ENCODE measurements at places on chromosomes 5 and 9.
A peak's percentile ranks its signal among the peaks of the same experiment; 100 is the strongest.

- no peak for DNase-seq
Measured at GRCh38 chr9:101536938-101537337, 3.3 kb downstream of the RNF20 start.

DNA sequence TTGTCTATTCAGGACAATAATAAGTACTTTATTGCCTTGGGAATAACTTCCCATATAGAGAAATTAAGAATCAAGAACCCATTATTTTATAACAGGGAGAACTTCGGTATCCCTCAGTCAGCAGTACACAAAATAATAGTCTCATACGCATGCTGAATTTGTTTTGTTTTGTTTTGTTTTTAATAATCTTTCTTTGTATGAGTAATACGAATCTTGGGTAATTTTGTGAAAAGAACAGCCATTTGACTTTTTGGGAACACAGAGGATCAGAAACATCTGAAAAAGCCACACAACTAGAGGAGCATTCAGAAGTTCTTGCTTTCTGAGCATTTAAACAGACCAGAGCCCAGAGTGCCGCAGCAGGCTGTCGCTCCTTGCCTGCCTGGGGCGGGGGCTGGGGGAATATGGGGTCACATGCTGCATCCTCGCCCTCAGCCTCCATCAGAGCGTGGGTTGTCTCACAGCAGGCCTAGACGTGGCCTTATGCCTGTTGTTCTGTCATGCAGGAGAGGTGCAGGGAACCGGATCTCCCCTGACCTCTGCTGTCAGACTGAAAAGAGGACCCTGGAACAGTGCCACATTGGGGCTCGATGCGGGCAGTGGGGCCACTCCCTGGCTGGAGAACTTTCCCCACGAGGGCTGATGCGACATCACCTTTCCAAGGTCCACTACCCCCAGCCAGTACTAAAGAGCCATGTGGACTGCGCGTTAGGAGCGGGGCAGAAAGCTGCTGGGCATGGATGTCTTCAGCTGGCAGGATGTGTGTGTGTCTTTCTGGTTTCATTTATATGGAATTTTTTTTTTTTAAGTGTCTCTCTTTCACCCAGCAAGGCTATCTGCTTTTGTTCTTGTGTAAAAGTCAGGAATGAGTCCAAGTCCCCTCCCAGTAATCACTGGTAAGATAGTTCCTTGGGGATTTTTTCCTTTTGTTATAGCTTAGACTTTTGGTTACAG, 133.4 kb upstream of the OTULINL start:
- DNase-seq, result no peak

GRCh38 chr5:83914662-83915418, 194.2 kb upstream of the HAPLN1 start:
- no peak for DNase-seq

- DNase-seq, result no peak
Measured at GRCh38 chr5:146040527-146040926, 64.8 kb downstream of the PLAC8L1 start.

- DNase-seq, result no peak
Measured at GRCh38 chr9:128587453-128587852, 35.1 kb downstream of the SPTAN1 start.

DNA sequence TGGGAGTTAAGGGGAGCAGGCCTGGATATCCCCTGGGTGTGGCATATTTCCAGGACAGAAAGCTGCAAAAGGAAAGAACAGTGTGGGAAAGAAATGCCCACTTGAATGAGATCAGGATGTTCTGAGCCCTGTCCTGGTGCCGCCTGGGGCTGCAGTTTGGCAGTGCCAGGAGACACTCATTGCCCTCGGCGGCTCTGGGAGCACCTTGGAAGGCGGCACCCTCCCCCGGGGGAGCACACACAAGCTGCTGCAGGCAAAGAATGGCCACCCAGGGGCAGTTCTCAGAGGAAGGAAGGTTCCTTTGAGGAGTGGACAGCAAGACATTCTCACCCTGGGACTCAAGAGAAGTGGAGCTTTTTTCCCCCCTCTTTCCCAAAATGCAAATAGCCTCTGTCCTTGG, 305.3 kb downstream of the NTRK2 start:
- DNase-seq, result no peak

GRCh38 chr9:134487066-134487710, 154.4 kb upstream of the COL5A1 start:
- DNase-seq, result no peak

GRCh38 chr5:2674456-2674855, 77.0 kb downstream of the IRX2 start:
- no peak for DNase-seq

DNA sequence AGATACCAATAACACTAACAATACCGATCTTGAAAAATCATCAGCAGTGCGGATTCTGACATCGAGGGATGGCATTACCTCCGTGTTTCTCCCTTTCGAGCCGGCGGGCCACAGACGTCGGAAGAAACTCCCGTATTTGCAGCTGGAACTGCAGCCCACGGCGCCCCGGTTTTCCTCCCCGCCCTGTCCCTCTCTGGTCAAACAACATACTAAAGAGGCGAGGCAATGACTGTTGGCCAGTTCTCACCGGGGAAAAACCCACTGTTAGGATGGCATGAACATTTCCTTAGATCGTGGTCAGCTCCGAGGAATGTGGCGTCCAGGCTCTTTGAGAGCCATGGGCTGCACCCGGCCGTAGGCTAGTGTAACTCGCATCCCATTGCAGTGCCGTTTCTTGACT, 32.8 kb downstream of the OLFM1 start:
- DNase-seq, result no peak

- no peak for DNase-seq
Measured at GRCh38 chr5:167940911-167941310, 350.5 kb upstream of the WWC1 start.

DNA sequence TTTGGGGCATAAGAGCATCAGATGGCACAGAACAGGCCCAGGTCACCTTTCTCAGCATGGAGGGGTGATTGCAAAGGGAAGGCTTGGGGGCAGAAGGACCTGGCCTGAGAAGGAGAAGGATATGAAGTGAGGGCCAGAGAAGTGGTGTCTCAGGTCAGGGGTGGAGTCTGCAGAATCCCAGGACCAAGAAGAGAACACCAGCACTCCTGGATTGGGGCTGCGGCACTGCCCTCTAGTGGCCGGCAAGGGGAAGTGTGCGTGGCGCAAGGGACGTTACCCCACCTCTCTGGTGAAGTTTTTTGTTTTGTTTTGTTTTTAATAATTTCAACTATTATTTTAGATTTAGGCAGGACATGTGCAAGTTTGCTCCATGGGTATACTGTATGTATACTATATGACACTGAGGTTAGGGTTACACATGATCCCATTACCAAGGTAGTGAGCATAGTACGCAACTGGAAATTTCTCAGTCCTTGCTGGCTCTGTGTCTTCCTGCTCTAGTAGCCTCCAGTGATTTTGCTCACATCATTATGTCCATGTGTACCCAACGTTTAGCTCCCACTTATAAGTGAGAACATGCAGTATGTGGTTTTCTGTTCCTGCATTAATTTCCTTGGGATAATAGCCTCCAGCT, 1548.6 kb downstream of the EFNA5 start:
- DNase-seq, result no peak

- peak; percentile 84 for DNase-seq
Measured at GRCh38 chr5:180328296-180329137, 24.6 kb downstream of the GFPT2 start.

GRCh38 chr9:18429070-18429469, 44.9 kb upstream of the ADAMTSL1 start:
- no peak for DNase-seq

- DNase-seq, result no peak
Measured at GRCh38 chr9:22332202-22332601, 114.4 kb upstream of the DMRTA1 start.

GRCh38 chr9:14238518-14238917, 75.4 kb downstream of the NFIB start:
- peak; percentile 53 for DNase-seq

DNA sequence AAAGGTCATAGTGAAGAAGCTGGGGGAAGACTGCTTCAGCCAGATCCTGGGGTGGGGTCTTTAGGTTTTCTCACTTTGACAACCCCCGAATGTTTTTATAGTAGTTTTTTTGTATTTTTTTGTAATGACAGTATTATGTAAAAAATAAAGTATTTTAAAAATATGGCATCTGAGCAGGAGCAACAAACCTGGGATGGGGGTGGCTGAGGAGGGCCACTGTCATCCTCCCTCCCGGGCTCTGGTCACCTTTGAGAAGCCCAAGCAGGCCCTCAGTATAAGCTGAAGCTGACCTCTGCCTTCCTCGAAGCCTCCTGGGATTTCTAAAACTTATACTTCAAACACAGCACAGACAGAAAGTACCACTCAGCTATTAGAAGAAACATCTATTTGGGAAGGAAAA, 8.7 kb downstream of the DNAJB5 start:
- no peak for DNase-seq

DNA sequence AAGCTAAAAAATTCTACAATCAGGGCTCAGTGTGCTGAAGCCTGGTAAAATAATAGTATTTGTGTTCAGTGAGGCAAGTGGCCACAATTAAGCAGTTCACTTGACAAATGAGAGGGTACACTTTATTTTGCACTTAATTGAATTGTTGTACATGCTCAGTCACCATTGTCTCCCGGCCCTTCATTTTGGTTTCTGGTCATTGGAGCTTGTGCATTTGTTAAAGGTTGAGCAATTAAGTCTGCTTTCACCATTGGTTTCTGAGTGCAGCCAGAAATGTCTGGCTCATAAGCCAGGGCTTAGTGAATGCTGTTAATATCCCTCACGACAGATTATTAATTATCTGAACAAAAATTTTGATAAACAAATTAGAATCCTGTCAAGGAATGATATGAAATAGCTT, 89.6 kb downstream of the PRDM6 start:
- no peak for DNase-seq

DNA sequence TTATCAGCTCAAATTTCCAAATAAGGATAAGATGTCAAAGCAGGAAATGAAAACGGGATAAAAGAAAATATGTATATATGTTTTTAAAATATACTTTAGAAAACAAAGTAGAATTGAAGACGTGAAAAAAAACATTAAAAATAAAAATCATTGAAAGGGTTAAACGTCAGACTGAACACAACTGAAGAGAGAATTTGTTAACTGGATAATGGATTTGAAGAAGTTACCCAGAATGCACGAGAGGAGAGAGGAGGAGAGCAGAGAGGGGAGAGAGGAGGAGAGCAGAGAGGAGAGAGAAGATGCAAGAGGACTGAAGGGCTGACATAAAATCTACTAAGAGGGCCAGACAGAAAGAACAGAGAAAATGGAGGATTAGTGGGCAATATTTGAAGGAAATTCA, 88.0 kb downstream of the CDKN2A start:
- DNase-seq, result no peak

GRCh38 chr9:124843456-124844034, 9.7 kb upstream of the WDR38 start:
- no peak for DNase-seq

DNA sequence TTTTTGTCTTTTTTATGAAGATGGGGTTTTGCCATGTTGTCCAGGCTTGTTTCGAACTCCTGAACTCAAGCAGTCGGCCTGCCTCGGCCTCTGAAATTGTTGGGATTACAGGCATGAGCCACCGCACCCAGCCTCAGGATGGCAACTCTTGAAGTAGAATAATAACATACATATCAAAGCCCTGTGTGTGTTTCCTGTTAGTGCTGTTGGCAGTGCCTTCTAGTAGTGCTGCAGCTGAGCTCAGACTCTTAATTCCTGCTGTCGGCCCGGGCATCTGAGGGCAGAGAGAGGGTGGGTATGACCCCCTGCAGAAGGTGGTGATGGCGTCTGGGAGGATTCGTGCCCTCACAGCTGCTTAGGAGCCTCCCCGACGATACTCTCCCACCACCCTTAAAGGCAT, 227.2 kb downstream of the PDZD2 start:
- DNase-seq, result no peak

- DNase-seq, result peak; percentile 48
Measured at GRCh38 chr9:137276473-137277328, 825 bp upstream of the TOR4A start.

- DNase-seq, result peak; percentile 68
Measured at GRCh38 chr9:91423785-91424402, at the start of gene NFIL3. NFIL3 (minus strand) TSS chr9:91423832; CDS start chr9:91410734, 13,098 bp downstream.

DNA sequence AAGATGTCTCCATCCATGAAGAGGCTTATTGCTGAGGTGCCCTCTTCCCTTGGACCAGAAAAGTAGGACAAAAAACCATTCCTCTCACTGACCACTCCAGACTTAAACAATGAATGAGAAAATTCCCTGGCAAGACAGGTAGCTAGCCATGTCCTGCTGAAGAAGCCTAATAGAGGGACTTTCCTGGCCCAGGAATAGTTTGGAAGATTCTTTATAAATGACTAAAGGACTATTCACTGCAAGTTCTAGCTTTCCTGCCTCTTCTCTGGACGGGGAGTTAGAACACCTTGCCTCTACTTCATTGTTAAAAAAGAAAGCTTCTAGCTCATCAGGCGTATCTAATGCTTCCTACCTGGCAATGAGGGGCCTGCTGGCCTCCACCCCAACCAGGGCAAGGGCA, 153.6 kb downstream of the NR3C1 start:
- DNase-seq, result no peak

- no peak for DNase-seq
Measured at GRCh38 chr5:103646698-103647614, 84.4 kb upstream of the NUDT12 start.

DNA sequence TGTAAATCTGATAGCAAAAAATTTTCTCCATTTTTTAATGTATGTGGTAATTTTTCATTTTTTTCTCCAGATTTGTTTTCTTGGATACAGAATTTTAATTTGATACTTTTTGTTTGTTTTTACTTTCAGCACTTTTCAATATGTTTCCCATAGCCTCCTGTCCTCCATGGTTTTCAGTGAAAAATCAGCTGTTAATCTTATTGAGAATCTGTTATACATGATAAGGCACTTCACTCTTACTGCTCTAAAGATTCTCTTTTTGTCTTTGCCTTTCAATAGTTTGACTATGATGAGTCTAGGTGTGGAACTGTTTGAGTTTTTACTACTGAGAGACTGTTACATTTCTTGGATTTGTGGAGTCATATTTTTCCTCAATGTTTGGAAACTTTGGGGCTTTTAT, 455.7 kb upstream of the NUDT12 start:
- no peak for DNase-seq

DNA sequence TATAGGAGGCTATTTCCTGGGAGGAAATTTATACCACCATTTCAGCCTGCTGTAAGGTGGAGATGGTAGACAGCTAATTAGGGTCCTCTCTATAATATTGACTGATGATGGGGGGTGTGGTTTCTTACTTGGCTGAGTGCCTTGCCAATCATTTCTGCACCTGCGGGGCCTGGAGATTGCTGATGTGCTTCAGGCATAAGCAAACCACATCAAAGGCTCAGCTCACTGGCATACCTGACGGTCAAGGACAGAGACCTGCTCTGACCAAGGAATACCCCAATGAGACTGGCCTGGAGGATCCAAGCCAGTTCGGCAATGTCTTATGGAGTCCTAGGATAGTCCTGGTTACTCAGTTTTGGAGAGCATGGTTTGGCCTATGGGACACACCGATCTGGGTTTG, 29.5 kb downstream of the ANKH start:
- no peak for DNase-seq

DNA sequence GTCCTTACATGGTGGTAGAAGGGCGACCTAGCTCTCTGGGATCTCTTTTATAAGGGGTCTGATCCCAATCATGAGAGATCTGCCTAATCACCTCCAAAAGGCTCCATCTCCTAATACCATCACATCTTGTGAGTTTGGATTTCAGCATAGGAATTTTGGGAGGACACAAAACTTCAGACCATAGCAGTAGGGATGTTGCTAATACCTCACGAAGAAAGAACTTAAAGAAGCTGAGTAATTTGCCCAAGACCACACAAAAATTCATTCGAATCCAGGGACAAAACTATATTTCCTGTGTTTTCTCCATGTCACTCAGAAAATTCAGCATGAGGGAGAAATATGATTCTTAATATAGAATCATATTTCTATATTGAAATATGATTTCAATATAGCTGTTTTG, 32.7 kb downstream of the MTAP start:
- no peak for DNase-seq

GRCh38 chr5:167578977-167579692, 712.3 kb upstream of the WWC1 start:
- no peak for DNase-seq
